ENCODE measurements at places on chromosomes 6 and 20.

- no peak for DNase-seq
These were observed 75.7 kb downstream of the METTL24 start for GRCh38 chr6:110282412-110282811.

- DNase-seq, result no peak
These were observed 2.8 kb downstream of the AHCY start for GRCh38 chr20:34300256-34300806.

DNA sequence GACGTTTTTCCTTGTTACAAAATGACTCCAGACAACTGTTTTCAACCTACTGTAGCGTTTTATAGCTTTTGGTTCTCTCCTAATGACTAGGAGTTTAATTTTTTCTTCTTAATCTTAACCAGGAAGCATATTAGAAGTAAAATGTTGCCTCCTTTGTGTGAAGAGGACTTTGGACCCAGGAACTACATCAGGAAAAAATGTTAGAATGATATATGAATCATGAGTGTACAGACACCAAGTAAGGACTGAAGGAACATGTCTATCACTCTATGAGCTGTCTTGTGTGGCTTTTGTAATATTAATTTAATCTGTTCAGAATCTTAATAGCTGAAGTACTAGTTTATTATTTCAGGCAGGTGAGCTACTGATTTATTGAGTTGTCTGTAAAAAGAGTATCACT is 71.0 kb upstream of the MARCKS start:
- DNase-seq, result no peak

DNA sequence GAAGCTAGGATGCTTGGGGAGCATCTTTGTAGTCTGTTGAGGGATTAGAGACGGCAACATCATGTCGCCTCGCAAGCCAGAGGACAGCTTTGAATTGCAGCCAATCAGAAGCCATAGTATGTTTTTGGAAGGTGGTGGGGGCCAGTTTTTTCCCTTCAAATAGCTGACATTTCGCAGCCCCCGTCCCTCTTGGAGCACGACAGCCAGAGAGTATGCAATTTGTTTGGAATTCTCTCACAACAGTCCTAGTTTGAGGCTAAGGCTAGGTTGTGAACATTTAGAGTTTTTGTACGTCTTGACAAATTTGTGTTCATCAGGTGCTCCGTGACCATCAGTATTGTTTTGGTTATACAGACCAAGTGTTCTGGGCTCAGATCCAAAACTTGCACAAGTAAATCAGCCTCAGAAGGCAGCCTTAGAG is 83.3 kb downstream of the PLCB1 start:
- no peak for DNase-seq

DNA sequence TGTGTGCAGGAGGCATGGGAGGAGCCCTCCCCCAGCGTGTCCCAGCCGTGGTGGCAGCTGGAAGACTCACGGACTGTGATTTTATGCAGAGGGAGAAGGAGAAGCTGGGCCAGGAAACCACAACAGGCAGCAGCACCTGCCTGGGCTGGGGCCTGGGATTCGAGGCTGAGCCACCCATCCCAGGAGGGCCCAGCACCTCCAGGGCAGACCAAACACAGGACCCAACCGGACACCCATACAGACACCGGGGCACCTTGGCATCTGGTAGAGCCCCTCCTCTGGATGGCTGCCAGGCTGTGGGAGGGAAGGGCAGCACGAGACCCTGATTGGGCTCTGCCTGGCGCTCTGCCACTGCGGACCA is 41.7 kb upstream of the CHRNA4 start:
- DNase-seq, result no peak

GRCh38 chr6:166085500-166085899 is 82.2 kb downstream of the TBXT start:
- no peak for DNase-seq

- peak; percentile 80 for DNase-seq
These were observed 878 bp upstream of the PNRC1 start for GRCh38 chr6:89079511-89080234.

GRCh38 chr6:126632271-126632670 is 292.4 kb downstream of the CENPW start:
- no peak for DNase-seq

- no peak for DNase-seq
These were observed 64.3 kb upstream of the SIRPG start for GRCh38 chr20:1721687-1722512.
